ENCODE measurements at places on chromosomes 12 and 14.

- DNase-seq: no peak
These were observed 61.3 kb upstream of the ACTN1 start for GRCh38 chr14:69040353-69040752.

DNA sequence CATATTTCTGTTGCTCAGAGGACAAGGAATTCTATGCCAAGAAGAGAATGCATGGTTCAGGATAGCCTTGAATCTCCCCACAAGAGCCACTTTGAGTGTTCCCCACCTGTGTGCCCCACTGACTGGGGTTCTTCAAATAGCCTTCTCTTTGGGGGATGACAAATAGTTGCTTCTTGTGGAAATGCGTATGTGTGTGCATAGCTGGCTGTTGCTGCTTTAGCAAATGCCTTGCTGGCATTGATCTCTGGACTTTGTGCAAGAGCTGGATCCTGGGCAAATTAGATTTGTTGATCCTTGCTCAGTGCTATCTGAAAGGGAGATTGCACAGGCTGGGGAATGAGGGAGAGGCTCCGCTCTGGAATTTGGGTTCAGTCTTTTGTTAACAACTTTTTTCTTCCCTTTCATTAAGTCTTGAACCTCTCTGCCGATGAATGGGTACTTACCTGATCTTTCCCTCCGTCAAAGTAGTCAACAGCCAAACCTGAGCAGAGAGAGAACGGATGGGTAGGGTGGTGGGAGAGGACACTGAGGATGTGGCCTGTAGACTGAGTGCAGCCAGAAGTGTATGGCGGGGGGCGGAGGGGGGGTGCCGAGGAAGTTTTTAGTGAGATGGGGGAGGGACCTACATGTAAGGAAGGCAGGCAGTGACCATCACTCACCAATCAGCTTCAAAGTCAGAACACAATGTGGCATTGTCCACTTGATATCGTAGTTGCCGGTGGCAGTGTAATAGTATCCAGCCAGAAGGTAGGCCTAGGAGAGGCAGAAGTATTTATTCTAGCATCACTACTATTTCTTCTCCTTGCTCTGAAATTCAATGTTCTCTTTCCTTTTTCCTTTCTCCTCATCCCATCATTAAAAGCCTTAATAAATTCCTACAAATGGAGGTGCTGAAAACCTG is 10.7 kb downstream of the EMG1 start:
- no peak for DNase-seq

DNA sequence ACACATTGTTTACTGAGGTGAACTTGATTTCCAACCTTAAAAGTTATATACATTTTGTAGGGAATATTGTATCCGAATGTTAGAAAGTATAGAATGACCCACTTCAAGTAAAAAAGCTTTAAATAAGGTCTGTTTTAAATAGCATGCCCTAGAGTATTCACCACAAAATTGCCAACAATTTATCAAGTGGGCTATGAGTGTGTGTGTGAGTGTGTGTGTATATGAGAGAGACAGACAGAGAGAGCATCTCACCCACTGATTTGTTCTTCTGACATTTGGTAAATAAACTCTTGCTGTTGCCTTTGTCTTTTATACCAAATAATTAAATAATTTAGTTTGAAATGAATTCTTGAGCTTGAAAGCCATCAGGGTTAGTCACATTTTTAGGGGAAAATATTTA is 29.8 kb upstream of the RAP1B start:
- DNase-seq: no peak

DNA sequence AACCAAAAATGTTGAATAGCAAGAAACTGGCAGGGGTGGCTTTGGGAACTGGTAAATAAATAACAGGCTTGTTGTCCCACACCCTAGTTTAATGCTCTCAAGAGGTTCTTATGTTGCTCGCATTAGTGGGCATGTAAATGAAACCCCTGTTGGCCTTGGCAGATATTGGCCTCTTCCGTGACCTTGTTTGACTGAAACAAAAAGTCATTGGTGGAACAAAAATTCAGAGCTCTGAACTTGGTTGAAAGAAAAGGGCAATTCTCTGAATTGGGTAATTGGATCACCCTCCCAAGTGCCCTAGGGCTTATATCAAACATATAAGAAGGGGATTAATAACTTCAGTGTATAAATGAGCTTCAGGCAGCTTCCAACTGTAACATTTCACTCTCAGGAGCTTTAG is 426.2 kb downstream of the ZFP36L1 start:
- no peak for DNase-seq

DNA sequence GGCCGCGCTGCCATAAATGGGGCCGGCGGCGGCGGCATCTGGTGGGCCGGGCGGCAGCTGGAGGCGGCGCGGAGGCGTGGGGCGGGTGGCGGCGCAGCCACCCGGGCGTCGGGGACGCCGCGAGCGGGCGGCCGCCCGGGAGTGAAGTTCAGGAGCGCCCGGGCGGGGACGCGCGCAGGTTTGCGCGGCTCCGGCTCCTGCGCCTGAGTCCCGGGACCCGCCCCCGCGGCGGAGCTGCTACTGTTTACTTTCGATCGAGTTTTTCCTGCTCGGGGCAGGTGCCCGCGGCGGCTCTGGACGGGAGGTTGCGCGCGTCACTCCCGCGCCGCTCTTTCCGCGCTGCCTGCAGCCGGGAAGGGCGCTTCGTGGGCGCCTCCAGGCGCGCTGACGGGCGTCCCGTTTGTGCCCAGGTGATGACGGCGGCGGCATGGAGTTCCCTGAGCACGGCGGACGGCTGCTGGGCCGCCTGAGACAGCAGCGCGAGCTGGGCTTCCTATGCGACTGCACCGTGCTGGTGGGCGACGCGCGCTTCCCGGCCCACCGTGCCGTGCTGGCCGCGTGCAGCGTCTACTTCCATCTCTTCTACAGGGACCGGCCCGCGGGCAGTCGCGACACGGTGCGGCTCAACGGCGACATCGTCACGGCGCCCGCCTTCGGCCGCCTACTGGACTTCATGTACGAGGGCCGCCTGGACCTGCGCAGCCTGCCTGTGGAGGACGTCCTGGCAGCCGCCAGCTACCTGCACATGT is at the start of gene ZBTB42:
ZBTB42 (plus strand) TSS at position 331 of the 749 bp plus-strand sequence; CDS start at position 428, 97 bp downstream.
- DNase-seq: no peak

DNA sequence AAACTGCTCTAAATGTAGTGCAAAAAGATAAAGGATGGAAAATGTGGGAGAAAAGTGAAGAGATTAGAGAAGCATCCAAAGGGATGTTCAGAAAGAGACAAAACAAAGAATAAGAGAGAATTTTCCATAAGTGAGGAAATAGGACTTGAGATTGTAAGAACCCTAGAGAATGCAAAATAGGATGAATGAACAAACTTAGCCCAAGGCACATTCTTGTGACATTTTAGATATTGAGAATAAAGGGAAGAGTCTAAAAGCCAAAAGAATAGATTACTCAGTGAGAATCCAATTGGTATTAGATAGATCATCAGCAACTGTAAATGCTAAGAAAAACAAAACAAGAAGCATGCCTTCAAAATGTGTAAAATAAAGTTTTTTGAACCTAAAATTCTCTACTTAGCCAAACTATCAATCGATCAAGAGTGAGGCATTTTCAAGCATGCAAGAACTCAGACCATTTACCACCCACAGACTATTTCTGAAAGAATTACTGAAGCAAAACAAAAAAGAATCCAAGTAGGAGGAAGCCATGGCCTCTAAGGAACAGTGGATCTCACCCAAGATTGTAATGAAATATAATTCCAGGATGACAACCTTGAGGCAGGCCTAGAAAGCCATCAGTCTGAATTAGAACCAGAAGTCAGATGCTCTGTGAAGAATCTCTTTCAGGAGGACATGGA is 33.5 kb downstream of the DYRK2 start:
- no peak for DNase-seq
